NCI-H1436 (cell line): ENCODE measurements at places on chromosomes 6 and 20.

- peak; percentile 57 for DNase-seq
Measured at GRCh38 chr6:164216368-164216767, 801.9 kb downstream of the QKI start.

- DNase-seq = no peak
Measured at GRCh38 chr6:112330879-112331265, 16.3 kb upstream of the RFPL4B start.

DNA sequence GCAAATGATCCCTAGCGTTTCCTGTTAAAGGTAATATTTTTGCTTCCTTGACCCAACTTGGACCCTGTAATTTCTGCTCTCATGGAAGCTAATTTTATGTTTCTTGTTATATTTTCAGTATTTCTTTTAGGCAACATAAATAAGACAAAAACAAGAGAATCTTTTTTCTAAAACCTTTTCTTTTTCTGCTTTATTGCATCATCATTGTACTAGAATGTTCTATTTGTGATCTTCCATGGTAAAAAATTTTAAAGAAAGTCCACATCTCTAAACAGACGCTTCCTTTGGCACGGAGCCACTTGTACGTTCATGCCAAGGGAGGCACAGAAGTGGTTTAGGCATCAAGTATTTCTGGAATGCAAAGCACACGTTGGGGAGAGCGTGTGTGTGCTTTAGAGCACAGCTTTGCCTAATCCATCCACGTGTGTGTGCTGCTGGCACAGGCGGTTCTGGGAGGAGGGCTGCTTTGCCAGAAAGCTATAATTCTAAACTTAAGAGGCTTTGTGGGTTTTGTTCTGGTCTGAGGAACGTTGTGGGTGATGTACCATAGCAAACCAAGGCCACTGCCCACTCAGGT is 98.3 kb downstream of the SASH1 start:
- DNase-seq = no peak

GRCh38 chr6:134619789-134620188 is 301.9 kb upstream of the SGK1 start:
- DNase-seq = no peak

DNA sequence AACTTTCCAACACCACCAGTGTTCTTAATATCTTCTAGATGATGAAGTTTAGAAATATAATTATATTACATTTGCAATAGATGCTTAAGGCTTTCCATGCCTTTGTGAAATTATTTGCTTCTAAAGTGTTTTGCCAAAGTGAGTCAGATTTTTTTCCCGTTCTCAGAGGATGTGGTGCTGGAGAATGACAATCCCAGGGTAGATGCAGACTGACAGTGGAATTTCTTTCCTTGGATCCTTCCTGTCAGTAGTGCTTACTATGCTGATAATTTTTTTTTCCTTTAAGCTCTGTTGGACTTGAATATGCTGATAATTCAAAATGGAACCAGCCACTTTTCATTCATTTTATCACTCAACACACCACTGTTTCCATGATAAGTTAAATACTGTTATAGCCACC is 59.9 kb upstream of the SOX4 start:
- DNase-seq = no peak

- DNase-seq = no peak
Measured at GRCh38 chr6:2042956-2043648, 202.3 kb downstream of the GMDS start.

- no peak for DNase-seq
Measured at GRCh38 chr6:135274561-135275293, 93.6 kb downstream of the MYB start.

GRCh38 chr6:113162739-113163138 is 694.4 kb upstream of the MARCKS start:
- no peak for DNase-seq

GRCh38 chr6:27836783-27837624 is 75.2 kb downstream of the OR2B2 start:
- peak; percentile 85 for DNase-seq

- no peak for DNase-seq
Measured at GRCh38 chr20:62186887-62187866, 4.3 kb downstream of the MTG2 start.

GRCh38 chr6:84213217-84213616 is 14.2 kb downstream of the CEP162 start:
- no peak for DNase-seq
